ENCODE measurements at places on chromosomes 4 and X.
A peak's percentile ranks its signal among the peaks of the same experiment; 100 is the strongest.

GRCh38 chr4:156335721-156336120, 382.1 kb upstream of the CTSO start:
- H3K36me3 ChIP-seq: no peaks in the 10 kb centered on the region
- no peak for DNase-seq
- no peaks in the 10 kb centered on the region for H3K27me3 ChIP-seq
- H3K4me3 ChIP-seq: no peak overlapping the region
- H3K4me1 ChIP-seq: no peaks in the 10 kb centered on the region

GRCh38 chr4:54954656-54955388, 170.6 kb downstream of the KDR start:
- DNase-seq: no peak
- no peaks in the 10 kb centered on the region for H3K36me3 ChIP-seq
- no peak overlapping the region for H3K27ac ChIP-seq
- H3K27me3 ChIP-seq: no peaks in the 10 kb centered on the region
- H3K4me3 ChIP-seq: no peak overlapping the region

GRCh38 chr4:129379429-129379828, 283.5 kb downstream of the C4orf33 start:
- H3K27ac ChIP-seq: no peak overlapping the region
- no peaks in the 10 kb centered on the region for H3K4me1 ChIP-seq
- H3K4me3 ChIP-seq: no peak overlapping the region

DNA sequence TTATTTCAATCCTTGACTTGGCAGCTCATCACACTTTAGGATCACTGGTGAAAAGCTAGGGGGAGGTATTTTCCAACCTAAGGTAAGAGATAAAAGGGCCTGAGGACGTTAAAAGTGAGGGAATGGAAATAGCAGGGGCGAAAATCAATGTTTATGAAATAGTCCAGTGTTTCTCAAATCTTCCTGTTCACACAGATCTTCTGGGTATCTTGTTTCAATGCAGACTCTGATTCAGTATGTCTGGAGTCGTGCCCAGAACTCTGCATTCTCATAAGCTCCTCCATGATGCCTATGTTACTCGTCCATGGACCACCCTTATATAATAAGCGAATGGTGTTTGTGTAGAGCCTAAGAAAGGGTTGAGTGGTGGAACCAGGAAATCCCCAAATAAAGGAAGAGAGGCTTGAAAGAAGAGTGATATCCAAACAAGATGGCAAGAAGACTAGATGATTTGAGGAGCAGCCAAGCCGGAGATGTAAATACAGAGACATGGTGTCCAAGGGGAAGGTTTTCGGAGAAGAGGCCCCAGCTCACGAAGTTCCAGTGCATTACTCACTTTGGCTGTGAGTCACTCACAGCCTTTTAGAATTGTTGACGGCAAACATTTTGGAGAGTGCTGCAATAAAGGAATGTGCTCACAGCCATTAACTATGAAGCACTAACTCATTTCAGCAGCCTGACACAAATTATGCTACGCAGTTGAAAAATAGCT, 215.6 kb upstream of the PPARGC1A start:
- H3K27ac ChIP-seq: no peak overlapping the region
- no peaks in the 10 kb centered on the region for H3K27me3 ChIP-seq
- DNase-seq: no peak
- H3K4me1 ChIP-seq: no peaks in the 10 kb centered on the region

DNA sequence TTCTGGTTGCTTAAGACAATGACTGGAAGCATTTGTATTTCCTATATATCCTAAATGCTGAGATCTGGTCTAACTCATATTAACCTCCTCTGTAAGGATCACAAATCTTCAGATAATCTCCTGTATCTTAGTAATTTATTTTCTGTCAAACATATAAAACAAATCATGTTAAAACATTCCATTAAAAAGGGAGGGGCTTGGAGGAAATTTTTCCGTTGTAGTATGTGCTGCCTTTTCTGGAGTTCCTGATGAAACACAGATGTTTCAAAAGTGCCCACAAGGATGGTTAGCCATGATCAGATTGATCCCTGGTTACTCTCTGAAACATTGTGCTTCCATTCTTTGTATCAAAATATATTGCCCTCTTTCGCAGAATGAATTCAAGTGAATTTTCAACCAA, 182.1 kb downstream of the TENM3 start:
- H3K27ac ChIP-seq: no peak overlapping the region
- H3K4me3 ChIP-seq: no peak overlapping the region
- H3K36me3 ChIP-seq: no peaks in the 10 kb centered on the region
- peaks cover 7% of the 10 kb centered on the region for H3K27me3 ChIP-seq
- DNase-seq: no peak

GRCh38 chrX:118222421-118222820, 105.8 kb upstream of the KLHL13 start:
- H3K27ac ChIP-seq: no peak overlapping the region
- H3K27me3 ChIP-seq: peaks cover 21% of the 10 kb centered on the region
- H3K4me3 ChIP-seq: no peak overlapping the region
- peaks cover 5% of the 10 kb centered on the region for H3K4me1 ChIP-seq
- H3K36me3 ChIP-seq: no peaks in the 10 kb centered on the region

- H3K27me3 ChIP-seq: no peaks in the 10 kb centered on the region
- H3K36me3 ChIP-seq: no peaks in the 10 kb centered on the region
- H3K4me3 ChIP-seq: no peak overlapping the region
- no peak overlapping the region for H3K27ac ChIP-seq
These were observed 47.8 kb upstream of the DDX53 start for GRCh38 chrX:22952010-22952409.

DNA sequence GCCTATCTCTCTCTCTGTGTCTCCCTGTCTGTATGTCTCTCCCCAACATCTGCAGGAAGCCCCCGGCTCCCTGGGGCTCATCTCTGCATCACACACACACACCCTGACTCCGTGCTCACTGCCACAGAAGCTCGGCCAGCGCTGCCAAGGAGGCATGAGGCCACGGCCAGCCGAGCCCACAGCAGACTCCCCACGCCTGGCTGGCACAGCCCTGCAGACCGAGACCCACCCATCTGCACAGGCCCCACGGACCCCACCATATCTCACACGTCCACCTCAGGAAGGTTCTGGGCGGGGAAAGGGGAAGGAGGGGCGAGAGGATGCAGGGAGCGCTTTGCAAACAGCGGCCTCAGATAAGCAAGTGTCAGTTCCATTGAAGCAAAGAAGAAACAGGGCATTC, 28.5 kb upstream of the SLC25A6 start:
- no peak overlapping the region for H3K27ac ChIP-seq
- peaks cover 31% of the 10 kb centered on the region for H3K36me3 ChIP-seq
- H3K4me1 ChIP-seq: peaks cover 4% of the 10 kb centered on the region
- no peak for DNase-seq
- H3K4me3 ChIP-seq: no peak overlapping the region

GRCh38 chrX:12693754-12694153, 97.5 kb upstream of the PRPS2 start:
- no peak overlapping the region for H3K4me3 ChIP-seq
- H3K36me3 ChIP-seq: no peaks in the 10 kb centered on the region
- H3K4me1 ChIP-seq: no peaks in the 10 kb centered on the region
- H3K27me3 ChIP-seq: peaks cover 41% of the 10 kb centered on the region

DNA sequence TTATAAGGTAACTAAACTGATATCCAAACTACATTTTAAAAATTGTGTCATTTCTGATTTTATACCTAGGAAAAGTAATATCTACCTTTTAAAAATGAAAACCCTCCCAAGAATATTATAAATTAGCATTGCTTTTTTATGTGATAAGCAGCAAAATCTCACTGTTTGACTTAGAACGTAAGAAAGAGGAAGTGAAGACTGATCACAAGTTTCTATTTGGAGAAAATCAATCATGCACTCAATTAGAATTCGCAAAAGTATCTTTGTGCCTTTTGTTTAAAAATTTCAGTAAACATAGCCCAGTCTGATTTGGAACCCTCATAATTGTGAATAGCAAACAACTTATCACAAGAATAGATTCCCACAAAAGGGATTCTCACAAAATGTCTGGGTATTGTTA, 142.7 kb downstream of the TENM3 start:
- no peaks in the 10 kb centered on the region for H3K36me3 ChIP-seq
- no peak for DNase-seq
- no peak overlapping the region for H3K4me3 ChIP-seq
- no peaks in the 10 kb centered on the region for H3K27me3 ChIP-seq

DNA sequence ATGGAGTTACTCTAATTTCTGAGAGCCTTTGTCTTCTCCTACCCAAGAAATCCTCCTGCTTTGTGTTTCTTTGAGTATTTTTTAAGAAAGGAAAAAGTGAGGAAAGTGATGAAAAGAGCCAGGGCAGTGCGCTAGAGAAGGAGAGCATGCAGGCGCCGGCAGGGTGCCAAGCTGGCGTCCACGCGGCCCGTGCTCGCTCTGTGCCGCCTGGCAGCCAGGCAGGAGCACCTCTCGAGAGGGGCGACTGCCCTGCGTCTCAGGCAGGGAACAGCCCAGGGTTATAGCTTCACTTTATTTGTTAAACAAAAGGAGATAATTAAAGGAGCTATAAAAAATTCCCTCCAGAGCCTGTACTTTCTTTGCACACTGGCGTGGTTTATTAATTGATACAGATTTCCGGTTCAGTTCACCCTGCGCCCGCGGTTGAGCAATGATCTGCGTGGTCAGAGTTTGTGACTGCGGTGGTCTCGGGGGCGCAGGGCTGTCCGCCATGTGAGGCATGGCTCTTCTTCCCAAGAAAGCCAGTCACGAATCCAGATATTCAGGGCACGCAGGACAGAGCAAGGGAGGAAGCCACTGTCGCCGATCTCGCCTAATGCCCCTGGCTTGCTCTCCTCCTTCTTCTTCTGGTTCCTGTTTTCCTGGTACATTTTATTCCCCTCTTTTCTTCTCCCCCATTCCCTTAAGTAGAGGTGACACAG, 110.8 kb upstream of the PAQR3 start:
- H3K4me3 ChIP-seq: no peak overlapping the region
- no peak overlapping the region for H3K27ac ChIP-seq
- no peaks in the 10 kb centered on the region for H3K4me1 ChIP-seq
- no peaks in the 10 kb centered on the region for H3K36me3 ChIP-seq
- no peaks in the 10 kb centered on the region for H3K27me3 ChIP-seq
- no peak for DNase-seq

GRCh38 chr4:85514117-85514516, 39.2 kb downstream of the ARHGAP24 start:
- no peaks in the 10 kb centered on the region for H3K4me1 ChIP-seq
- no peaks in the 10 kb centered on the region for H3K36me3 ChIP-seq
- H3K4me3 ChIP-seq: no peak overlapping the region
- DNase-seq: no peak
- no peak overlapping the region for H3K27ac ChIP-seq

DNA sequence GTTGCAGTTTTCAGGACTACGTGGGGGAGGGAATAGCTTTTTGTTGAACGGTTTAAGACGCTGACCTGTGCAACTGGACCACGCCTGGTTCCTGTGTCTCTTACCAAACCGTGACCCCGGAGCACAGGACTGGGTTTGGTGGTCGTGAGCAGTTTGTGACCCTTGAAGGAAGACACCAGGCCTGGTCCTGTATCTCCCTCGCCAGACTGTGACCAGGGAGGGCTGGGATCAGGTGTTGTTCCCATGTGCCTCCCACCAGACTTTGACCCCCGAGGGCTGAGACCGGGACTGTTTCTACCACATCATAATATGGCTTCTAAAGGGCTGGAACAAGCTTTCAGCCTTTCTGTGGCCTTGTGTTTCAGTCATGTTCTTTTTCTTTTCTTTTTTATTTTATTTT, 683 bp downstream of the EBP start:
- no peak for DNase-seq
- H3K36me3 ChIP-seq: peaks cover 9% of the 10 kb centered on the region
- no peaks in the 10 kb centered on the region for H3K27me3 ChIP-seq
- peak overlapping the region; percentile 86 for H3K4me3 ChIP-seq
- peak overlapping the region; percentile 91 for H3K27ac ChIP-seq

GRCh38 chr4:89837385-89837992, 528 bp upstream of the SNCA start:
- peaks cover 25% of the 10 kb centered on the region for H3K4me1 ChIP-seq
- H3K4me3 ChIP-seq: peak overlapping the region; percentile 86
- H3K27ac ChIP-seq: no peak overlapping the region
- peak; percentile 25 for DNase-seq
- peaks cover 2% of the 10 kb centered on the region for H3K36me3 ChIP-seq

- H3K27ac ChIP-seq: no peak overlapping the region
- H3K4me3 ChIP-seq: no peak overlapping the region
- peaks cover 17% of the 10 kb centered on the region for H3K27me3 ChIP-seq
- H3K36me3 ChIP-seq: no peaks in the 10 kb centered on the region
- no peaks in the 10 kb centered on the region for H3K4me1 ChIP-seq
These were observed 35.8 kb downstream of the GRIA3 start for GRCh38 chrX:123219916-123220315.

DNA sequence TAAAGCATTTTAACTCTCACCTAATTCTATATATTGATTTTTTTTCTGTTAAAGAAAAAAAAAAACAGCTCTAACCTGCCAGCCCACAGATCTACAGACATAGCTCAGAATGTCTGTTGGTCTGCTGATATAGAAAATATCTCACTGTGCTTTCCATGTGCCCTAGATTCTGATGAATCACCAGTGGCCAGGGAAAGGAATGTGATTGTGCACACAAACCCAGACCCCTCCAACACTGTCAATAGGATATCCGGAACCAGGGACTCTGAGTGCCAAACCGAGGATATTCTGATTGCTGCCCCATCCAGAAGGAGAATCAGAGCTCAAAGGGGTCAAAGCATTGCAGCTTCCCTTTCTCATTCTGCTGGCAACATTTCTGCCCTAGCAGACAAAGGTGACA, 12.1 kb upstream of the SCML1 start:
- H3K27ac ChIP-seq: no peak overlapping the region
- no peak overlapping the region for H3K4me3 ChIP-seq
- peaks cover 15% of the 10 kb centered on the region for H3K27me3 ChIP-seq
- DNase-seq: no peak
- no peaks in the 10 kb centered on the region for H3K36me3 ChIP-seq

DNA sequence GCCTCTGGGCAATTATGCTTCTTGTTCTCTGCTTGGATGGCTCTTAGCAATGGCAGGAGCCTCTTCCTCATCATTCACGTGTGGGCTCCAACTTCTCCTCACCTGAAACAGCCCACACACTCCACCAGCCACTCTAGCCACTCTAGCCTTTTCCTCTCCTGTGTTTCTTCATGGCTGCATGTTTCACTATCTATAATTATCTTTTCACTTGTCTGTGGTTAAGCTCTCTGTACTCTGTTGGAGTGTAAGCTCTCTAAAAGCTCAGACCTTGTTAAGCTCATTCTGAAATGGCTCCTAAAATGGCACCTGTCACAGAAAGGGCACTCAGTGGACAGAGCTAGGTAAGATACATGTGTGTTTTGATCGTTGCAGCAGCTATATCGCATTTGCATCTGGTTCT, 80.0 kb downstream of the SH3KBP1 start:
- peak overlapping the region; percentile 12 for H3K27ac ChIP-seq
- no peak for DNase-seq
- peaks cover 62% of the 10 kb centered on the region for H3K4me1 ChIP-seq
- H3K36me3 ChIP-seq: peaks cover 2% of the 10 kb centered on the region

DNA sequence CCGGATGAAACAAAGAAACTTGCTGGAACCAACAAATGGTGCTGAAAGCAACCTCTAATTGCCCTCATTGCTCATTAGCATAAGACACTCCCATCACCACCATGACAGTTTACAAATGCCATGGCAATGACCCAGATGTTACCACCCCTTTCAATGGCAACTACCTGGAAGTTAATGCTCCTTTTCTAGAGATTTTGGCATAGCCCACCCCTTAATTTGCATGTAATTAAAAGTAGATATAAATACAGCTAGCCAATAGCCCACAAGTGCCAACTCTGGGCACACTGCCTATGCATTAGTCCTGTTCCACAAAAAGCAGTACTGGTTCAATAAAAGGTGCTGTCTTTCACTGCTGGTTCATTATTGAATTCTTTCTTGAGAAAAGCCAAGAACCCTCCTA, 410.3 kb upstream of the PPP1R2C start:
- no peak overlapping the region for H3K27ac ChIP-seq
- H3K4me1 ChIP-seq: no peaks in the 10 kb centered on the region
- H3K4me3 ChIP-seq: no peak overlapping the region
- no peaks in the 10 kb centered on the region for H3K36me3 ChIP-seq
- DNase-seq: no peak
